ENCODE measurements at places on chromosomes 3 and 15. TPM values are rescaled to one million over a fixed set of nuclear protein-coding genes. Genes with fewer than 3 reads are reported as not detected.

DNA sequence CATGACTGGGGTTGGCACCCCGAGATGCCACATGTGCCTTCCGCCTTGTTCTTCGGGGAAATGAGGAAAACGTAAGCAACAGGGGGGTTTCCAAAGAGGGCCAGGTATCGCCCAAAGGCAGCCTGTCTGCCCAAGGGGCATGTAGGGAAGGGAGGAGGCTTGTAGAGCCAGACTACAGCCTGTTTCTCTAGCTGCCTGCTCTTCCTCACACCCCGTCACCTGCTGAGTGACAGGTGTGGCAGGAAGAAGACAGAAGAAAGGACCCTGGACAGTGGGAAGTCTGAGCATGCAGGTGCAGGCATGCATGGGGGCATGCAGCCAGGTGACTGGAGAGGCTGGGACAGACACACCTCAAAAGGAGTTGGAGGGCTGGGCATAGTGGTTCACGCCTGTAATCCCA, 9.8 kb downstream of the PLA2G4E start:
- DNase-seq = no peak

- no peak for DNase-seq
Observed at GRCh38 chr15:27479296-27480140, 508.5 kb downstream of the GABRG3 start.

GRCh38 chr3:61564395-61565059, 3.2 kb downstream of the PTPRG start:
- peak; percentile 74 for DNase-seq

The ITIH3 gene
- total RNA-seq = 0.88 TPM

The CAMP gene
- not detected for total RNA-seq

The MESP2 gene
- 2.3 TPM for total RNA-seq

The CPEB1 gene
- total RNA-seq = 2.2 TPM

DNA sequence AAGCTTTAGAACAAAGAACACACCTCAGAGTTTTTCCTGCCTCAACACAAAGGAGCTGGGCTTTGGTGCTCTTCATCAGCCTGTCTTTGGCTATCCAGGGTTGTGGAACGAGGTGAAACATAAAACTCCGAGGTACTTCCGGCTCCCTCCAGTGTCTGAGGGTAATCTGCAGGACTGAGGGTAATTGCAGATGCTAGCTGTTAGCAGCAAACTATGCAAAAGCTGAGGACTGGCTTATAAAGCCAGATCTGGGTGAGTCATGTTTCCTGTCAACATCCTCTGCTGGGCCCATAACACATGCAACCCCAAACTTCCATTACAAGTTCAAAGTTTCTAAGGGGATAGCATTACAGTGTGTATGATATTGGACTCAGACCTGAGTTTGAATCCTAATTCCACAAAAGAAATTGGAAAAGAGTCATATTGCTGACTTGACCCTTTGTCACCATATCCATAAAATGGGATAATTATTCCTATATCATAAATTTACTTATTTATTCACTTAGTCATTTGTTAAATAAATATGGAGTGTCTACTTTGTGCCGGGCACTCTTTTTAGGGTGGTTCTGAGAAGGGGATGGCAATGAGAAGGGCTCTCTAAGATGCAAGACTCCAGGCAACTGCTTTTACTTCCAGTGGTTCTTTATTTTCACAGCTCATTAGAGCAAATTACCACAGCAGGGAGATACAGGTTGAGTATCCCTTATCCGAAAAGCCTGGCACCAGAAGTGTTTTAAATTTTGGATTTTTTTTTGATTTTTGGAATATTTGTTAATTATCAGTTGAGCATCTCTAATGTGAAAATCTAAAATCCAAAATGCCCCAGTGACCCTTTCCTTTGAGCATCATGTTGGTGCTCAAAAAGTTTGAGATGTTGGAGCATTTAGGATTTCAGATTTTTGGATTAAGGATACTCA, 9.5 kb upstream of the TRIM69 start:
- DNase-seq = peak; percentile 30

- DNase-seq = no peak
Observed at GRCh38 chr3:197428117-197428801, 127.5 kb downstream of the BDH1 start.

DNA sequence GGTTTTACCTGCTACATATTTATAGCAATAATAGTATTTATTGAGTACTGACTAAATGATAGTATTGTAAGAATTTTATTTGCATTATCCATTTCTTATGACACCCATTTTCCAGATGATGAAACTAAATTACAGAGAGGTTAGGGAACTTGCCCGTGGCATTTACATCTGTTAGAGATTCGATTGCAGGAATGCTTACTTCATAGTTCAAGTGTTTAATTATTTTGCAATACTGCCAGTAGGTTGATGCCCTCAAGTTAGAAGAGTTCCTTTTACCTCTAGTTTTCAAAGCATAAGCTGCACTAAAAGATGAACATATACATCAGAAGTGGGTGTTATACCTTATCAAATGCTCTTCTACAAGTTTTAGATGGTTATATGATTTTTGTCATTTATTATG, 362.8 kb upstream of the RGMA start:
- no peak for DNase-seq

GRCh38 chr3:108513961-108514360, 3.6 kb upstream of the MYH15 start:
- no peak for DNase-seq

DNA sequence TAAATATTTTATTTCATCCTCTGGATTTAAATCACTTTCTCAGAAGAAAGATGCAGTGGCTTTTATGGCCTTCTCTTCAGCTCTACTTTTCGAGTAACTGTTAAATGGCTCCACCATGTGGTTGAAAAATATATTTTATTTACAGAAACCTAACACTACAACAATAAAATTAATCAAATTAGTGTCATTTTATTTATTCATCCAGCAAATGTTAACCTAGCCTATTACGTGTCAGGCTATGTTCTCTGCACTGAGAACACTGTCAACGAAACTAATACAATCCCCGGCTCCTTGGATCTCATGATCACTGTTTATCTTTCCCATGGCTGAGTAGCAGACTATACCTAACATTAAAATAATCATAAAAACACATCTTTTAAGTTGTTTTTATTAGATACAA, 148.0 kb upstream of the OSTN start:
- no peak for DNase-seq

The SPESP1 gene
- total RNA-seq = 5.1 TPM

GRCh38 chr15:62047282-62047827, 12.9 kb downstream of the VPS13C start:
- no peak for DNase-seq

DNA sequence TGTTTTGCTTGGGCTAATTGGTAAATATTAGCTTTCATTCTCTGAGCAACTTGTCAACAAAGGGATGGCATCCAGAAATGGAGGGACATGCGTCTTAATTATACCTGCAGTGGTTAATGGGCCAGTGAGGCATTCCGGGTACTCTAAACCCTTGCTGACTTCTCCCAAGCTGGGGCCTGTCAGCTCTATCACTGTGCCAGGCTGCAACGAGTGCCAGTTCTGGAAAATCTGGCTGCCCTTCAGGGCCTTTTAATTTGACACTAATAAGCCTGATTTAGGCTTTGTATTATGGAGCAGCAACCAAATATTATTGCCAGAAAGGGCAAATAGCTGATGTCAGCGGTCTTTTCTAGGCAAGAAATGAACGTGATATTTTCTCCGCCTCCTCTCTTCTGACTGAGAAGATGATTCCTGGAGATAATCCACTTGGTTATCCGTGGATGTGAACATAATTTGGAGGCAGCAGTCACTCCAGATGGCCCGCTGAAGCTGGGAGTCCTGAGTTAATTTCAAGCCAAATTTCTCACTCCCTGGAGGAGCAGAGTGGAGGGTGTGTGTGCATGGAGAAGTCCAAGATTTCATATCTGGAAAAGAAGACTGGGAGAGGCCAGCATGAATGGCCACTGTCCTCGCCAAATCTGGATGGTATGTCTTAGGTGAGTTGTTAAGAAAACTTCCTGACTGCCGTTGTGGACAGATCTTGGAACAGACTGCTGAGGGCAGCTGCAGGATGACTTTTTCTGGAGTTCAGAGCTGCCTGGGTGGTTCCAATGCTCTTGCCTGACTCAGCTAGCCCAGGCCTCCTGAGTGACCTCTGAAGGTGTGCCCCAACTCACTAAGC, 44.4 kb upstream of the PSMD6 start:
- no peak for DNase-seq

All from breast epithelium (tissue), 4 donors.